Lung (tissue), 17 donors: ENCODE measurements at places on chromosomes 12 and 14. TPM values are rescaled to one million over a fixed set of nuclear protein-coding genes. Genes with fewer than 3 reads are reported as not detected.

Gene GLI1
- 0.74 TPM for polyA plus RNA-seq

Gene SLC6A15
- polyA plus RNA-seq = 0.02 TPM

GRCh38 chr12:54932691-54933090 lies 51.9 kb downstream of the TESPA1 start:
- DNase-seq = no peak

DNA sequence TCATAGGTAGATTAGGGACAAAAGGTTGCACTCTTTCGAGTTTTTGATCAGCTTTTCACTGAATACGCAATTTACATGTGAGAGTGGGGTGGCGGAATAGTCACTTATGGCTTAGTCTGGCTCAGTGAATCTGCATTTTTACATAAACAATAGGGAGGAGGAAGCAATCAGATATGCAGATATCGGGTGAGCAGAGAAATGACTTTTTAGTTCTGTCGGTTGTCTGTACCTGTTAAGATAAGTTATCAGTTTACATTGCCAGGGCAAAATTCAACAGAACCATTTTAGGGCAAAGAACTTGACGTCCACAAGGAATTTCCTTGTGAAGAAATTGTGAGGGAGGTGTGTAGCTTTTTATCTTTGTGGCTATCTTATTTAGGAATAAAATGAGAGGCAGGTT lies 15.4 kb upstream of the EGLN3 start:
- DNase-seq = no peak

DNA sequence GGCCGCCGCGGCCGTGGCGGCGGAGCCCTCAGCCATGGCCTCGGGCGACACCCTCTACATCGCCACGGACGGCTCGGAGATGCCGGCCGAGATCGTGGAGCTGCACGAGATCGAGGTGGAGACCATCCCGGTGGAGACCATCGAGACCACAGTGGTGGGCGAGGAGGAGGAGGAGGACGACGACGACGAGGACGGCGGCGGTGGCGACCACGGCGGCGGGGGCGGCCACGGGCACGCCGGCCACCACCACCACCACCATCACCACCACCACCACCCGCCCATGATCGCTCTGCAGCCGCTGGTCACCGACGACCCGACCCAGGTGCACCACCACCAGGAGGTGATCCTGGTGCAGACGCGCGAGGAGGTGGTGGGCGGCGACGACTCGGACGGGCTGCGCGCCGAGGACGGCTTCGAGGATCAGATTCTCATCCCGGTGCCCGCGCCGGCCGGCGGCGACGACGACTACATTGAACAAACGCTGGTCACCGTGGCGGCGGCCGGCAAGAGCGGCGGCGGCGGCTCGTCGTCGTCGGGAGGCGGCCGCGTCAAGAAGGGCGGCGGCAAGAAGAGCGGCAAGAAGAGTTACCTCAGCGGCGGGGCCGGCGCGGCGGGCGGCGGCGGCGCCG lies 381 bp downstream of the YY1 start:
- peak; percentile 23 for DNase-seq

- DNase-seq = no peak
Measured at GRCh38 chr14:106060276-106060975, 534.0 kb downstream of the TMEM121 start.

GRCh38 chr14:87626266-87626665 lies 366.7 kb downstream of the GALC start:
- DNase-seq = no peak

DNA sequence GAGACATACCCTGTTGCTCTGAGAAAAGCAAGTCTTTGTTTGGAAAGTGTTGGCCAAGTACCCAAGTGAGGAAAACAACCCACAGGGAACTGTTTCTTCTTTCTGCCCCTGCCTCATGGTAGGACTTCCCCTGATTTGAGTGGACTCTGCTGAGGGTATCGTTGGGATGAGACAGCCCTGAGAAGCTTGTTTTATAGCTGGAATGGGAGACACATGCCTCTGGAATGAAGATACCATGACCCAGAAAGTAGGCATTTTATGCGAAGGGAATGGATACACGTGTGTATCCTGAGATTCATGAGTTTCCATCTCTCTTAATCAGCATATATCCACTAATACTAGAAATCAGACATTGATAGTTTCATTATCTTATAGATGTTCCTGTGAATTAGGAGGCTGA lies 382.3 kb downstream of the ATP23 start:
- no peak for DNase-seq

DNA sequence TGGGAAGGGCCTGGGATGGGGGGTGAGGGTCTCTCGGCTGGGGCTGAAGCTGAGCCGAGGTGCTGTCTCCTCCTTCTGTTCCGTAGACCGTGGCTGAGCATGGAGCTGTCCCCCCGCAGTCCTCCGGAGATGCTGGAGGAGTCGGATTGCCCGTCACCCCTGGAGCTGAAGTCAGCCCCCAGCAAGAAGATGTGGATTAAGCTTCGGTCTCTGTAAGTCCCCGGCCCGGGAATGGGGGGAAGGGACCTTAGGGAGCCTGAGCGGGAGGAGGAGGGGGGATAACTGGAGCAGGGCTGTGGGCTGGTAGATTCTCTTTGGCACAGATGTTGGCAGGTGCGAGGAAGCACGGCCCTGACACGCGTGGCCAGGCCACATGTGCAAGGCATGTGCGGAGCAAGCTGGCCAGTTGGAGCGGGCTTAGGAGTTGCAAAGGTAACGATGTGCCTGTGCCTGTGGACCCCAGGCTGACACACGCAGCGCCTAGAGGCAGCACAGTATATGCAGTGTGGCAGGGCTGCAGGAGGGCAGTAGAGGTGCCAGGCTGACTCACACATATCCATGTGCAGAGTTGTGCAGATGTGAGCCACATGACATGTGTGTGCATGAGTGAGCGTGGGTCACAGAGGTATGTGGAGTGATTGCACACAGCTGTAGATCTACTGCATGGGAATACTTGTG lies 512 bp downstream of the PDE1B start:
- peak; percentile 6 for DNase-seq

DNA sequence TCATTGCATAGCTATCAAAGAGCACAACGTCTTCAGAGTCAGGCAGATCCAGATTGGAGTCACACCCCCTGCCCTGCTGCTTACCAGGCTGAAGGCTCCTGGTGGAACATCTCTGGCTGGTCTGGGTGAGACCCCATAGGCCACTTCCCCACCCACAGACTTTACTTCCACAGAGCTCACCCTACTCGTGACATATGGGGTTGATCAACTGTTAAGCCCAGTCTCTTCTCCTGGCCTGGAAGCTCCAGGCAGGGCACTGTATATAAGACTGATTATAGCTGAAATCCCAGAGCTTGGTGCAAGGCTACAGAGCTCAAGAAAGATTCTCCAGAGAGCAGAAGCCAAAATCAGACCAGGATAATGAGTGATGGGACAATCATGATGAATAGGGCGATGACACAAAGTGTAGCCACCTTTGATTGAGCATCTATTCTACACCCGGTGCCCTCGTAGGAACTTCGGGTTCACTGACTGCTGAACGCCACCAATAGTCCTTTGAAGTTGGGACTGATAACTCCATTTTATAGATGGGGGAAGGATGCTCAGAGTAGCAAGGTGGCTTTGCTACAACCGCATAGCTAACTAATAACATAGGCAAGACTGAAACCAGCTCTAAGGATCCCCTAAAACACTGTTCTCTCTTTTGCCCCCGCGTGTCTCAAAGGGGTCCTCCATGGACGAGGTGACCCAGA lies 287.8 kb downstream of the BCL11B start:
- DNase-seq = no peak

DNA sequence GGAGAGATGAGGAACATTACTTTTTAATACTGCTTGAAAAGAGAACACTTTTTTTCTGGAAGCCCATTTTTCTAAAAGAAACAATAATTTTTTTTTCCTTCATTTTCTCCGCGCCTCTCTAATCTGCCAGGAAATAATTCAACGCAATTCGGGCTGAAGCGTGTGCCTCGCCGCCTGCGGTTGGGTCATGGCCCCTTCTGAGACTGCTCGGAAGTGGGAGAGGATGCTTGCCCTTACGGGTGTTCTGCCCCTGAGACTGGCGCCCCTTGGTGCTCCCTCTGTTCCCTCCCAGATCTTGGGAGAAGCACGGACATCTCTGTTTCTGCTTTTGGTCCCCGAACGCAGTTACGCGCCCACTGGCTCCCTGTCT lies 332 bp upstream of the TBC1D30 start:
- no peak for DNase-seq

- no peak for DNase-seq
Measured at GRCh38 chr12:13181375-13182070, 15.0 kb upstream of the EMP1 start.

Gene ADCY6
- 19.0 TPM for polyA plus RNA-seq

Gene LGMN
- polyA plus RNA-seq = 115 TPM

DNA sequence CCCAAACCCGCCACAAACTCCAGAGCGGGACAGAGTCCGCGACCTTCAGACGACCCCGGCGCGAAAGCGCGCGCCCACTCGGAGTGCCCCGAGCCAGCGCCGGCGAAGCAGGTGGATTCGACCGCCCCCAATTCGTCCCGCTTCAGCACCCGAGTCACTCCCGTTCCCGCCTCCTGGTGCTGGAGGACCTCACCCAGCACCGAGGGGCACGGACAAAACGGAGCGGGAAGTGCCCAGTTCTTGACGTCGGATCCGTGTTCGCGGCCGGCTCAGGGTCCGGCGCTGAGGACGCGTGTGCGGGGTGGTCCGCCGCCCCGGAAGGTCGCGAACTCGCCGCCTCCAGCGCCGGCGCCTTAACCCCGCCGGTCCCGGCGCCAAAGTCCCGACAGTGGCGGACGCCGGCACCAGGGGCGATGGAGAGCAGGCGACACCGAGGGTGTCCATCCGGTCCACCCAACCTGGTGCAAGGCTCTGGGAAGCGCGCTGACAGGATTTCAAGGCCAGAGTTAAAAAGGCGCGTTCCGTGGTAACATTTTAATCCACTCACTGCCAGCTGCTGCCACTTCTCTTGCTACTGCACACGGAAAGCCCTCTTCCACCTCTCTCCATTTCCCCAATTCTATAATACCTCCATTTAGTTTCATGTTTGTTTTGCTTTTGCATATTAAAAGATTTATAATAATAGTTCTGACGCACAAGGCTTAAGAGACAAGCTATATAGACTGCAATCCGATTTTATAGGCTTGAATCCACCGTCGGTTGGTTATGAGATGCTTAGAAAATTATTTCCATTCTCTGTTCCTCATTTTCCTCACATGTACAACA lies 240.0 kb upstream of the CPNE8 start:
- DNase-seq = peak; percentile 58

Gene RAB5B
- polyA plus RNA-seq = 64.5 TPM

- DNase-seq = peak; percentile 45
Measured at GRCh38 chr12:81450920-81451739, 308.0 kb downstream of the PPFIA2 start.

GRCh38 chr12:13097491-13098011 lies 5.9 kb downstream of the GSG1 start:
- DNase-seq = no peak

GRCh38 chr14:102154821-102155549 lies 15.3 kb downstream of the WDR20 start:
- no peak for DNase-seq

Gene TAS2R42
- polyA plus RNA-seq = not detected

GRCh38 chr12:41661141-41661765 lies 473.1 kb downstream of the PDZRN4 start:
- DNase-seq = no peak

GRCh38 chr12:65643171-65643570 lies 181.1 kb upstream of the HMGA2 start:
- DNase-seq = no peak

Gene SLC22A17
- 6.0 TPM for polyA plus RNA-seq

DNA sequence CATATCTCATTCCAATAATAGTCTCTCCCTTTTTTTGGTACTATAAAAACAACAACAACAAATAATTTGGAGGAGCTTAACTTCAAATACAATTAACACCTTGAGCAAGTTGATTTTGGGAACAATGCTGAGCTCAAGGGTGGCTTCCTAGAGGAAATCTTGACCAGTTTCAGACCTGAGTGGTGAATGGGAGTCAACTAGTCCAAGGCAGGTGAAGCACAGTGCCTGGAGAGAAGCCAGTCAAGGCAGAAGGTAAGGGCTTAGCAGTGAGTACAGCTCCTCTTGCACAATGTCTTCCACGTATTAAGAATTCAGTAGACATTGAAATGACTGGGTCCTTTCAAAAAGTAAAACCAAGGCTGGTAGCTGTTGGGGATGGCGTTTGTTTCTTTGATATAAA lies 444.8 kb downstream of the ATP23 start:
- DNase-seq = no peak

DNA sequence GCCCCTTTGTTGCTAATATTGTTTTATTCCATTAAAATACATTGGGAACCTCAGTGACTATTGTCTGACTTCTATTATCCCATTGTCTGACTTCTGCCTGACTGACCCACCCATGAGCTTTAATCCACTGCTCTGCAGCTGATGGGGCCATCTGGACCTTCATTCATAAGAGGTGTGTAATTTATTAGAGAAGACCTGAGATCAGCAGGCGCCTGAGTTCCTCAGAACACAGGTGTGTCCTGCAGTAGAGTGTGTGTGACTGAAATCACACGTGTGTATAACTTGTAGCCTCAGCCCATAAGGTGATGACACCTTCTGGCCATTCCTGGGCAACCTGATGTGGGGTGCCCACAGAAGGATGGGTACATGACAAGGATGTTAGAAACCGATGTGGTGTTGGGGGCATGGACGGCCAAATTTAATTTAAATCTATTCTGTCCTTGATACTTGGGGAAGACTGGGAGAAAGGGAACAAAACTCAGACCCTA lies 821.0 kb downstream of the TMEM121 start:
- DNase-seq = no peak

Gene OR4E2
- polyA plus RNA-seq = not detected

DNA sequence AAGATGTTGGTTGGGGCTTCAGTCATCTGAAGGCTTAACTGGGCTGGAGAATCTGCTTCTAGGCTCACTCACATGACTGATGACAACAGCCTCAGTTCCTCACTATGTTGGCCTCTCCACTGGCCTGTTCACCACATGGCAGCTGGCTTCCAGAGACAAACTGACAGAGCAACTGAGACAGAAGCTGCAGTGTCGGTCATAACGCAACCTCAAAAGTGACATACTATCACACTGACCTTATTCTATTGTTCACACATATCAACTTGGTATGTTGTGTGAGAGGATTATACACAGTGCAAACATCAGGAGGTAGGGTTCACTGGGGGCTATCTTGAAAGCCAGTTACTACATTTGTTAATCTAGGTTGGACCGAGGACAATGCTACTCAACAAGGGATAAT lies 92.9 kb downstream of the PAWR start:
- no peak for DNase-seq

Gene PCNX1
- 5.2 TPM for polyA plus RNA-seq

GRCh38 chr12:92908108-92908507 lies 21.0 kb downstream of the EEA1 start:
- DNase-seq = no peak
